Activated CD4-positive, CD25-positive, alpha-beta regulatory T cell treated with anti-CD3 and anti-CD28 coated beads, Interleukin-2, amount 50 U/mL, for 72 hours (primary cell): ENCODE measurements at places on chromosomes 7 and 10.

DNA sequence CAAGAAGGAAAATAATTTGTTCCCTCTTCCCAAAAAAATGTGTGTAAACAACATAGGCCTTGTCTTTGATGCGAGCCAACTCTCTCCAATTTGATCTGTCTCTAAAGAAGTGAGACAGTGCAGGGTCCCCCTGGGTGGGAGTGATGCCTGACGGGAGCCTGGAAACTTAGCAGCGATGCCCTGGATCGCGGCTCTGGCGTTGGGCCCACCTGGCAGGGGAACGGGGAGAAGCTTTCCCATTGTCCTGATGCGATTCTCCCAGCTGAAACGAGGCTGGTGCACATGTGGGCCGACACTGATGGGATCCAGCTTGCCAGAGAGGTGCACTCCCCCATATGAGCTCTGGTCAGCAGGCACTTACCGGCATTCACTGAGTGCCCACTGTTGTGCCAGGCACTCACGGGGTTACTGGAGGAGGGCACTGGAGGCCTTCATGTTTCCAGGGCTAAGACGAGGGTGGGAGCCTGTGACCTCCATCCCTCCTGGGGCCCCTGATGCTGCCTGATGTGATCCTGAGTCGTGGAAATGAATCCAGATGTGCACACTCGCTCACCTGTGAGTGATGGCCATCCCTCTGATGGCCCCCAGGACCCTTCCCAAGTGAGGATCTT lies 132.8 kb downstream of the PTPN20 start:
- no peak for DNase-seq

DNA sequence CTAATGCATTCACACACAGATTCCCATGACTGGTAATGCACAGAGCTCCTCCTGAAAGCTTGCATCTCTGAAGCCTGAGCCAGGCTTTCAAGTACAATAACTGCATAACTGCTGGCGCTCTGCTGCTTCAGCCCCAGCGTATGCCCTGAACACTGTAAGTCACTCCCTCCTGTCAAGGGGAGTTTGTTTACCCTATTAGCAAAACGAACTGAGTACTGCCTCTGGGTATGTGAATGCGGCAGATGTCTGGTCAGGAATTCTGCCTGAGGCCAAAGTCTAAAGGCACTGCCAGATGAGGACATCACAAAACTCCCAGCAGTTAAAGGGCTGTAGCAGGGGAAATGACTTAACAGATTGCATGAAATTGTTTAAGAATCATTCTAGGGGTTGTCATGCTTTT lies 97.7 kb downstream of the NRCAM start:
- DNase-seq, result no peak

DNA sequence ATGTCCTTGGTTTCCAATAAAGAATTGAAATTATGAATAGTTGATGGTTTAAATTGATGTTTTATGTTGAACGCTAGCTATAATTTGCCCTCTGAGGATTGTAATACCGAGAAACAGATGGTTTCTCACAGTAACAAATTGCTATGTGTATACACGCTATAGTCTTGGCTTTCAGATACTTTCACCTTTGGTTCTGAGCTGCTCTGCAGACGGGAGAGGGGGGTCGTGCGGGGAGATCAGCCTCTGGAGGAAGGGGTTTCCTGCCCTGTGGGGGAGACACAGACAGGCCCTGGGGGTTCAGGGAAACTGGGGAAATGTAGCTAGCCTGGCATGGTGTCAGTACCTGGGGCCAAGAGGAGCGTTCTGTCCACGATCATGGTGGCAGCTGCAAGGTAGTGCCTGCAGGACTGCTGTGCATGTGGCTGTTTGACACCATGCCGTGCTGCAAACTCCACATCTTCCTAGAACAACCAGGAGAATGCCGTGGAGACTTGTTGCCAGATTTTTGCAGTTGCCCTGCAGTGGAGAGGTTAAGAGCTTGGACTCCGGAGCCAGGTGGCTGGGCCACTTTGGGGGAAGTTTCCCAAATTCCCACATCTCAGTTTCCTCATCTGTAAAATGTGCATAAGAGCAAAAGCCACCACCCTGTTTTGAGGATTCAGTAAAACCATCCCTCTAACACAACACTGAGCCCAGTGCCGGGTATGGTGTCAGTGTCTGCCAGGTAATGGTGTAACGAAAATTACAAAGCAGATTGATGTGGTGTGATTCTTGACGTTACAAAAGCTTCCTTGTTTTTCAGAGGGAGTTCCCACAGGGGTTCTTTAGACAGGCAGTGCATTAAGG lies 167.9 kb downstream of the CUX1 start:
- no peak for DNase-seq

DNA sequence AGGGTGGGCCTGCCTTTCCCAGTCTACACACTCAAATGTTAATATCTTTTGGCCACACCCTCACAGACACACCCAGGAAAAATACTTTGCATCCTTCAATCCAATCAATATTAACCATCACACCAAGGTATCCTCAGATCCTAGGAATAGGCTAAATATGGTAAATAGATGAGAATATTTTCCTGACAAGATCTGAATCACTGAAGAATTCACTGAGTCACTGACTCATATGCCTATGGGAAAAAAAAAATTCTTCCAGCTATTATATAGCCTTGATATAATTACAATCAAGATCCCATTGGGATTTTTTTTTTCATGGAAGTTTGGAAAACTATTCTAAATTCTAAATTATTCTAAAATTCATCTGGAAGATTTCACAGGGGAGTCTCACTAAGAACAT lies 65.8 kb downstream of the INHBA start:
- DNase-seq, result no peak

DNA sequence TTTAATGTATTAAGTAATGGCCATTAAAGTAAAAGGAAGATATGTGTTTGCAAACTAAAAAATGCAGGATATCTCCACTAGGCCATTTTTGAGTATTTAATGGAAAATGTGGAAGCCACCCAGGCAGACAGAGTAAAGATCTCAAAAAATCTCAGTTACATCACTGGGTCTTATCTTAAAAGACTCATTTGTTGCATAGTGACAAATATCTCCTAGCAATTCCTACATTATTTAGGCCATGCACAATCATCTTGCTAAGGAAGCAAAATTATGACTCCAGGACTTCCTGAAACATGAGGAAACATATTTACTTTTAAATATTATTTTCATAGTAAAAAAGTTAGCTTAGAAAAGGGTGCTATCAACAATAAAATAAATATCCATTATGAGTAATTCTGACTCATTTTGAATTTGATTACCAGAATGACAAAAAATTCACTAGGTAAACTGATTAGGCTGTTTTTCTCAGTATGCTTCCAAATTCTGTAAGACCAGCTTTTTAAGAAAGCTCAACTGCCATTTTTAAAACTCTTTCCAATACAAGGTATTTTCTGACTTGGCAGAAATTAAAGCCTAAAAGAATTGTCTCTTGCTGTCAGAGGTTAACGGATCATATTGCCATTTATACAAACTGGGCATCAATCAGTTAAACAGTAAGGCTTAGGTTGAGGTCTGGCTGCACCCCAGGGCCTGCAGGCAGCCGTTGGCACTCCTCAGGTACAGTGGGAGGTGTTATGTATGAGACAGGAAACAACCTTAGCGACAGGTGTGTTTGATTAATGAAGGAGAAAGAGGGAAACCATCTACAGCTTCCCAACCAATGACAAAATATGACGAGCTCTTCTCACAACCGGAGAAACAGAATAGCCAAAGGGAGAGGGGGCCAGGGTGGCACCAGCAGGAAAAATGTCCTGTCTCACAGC lies 31.8 kb downstream of the PCLO start:
- no peak for DNase-seq

- DNase-seq, result no peak
These were observed 30.5 kb downstream of the IPMK start for GRCh38 chr10:58237014-58237834.

- DNase-seq, result no peak
These were observed 1055.1 kb downstream of the NXPH1 start for GRCh38 chr7:9488555-9488954.

GRCh38 chr10:87503886-87504285 lies 807 bp upstream of the MINPP1 start:
- DNase-seq, result no peak

DNA sequence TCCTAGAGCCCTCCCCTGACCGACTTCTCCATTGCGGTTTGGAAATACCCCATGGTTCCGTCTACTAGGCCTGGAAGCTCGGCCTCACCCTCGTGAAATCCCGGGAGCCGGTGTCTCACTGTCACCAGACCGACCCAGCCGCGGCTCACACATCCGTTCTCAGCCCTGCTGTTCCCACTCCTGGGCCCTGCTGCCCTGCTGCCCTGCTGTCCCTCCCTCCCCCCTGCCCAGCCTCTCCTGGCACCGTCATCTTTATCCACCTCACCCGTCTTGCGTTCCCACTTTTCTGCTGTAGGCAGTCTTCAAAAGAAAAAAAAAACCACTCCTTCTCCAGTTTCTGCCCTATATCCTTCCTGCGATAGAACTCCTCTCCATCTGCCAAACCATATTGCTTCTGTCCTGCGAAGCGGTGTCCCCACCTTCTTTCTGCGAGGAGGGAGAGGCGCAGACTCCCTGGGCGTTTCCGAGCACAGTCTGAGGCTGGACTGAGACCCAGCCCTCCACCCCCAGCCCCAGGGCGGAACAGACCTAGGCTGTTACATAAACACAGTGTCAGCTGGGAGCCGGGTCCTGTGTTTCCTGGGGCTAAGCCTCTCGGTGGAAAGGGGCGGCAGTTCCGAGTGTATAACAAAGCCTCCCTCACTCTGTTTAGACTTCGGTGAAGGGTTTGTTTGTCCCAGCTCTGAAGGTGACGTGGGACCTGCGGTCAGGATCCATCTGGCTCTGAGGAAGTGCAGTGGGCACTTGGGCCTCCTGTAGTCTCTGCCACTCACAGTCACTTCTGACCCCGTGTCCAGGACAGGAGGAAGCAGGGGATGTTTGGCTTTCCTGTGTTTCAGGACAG lies 2.8 kb downstream of the AGAP3 start:
- no peak for DNase-seq

GRCh38 chr7:149727053-149727898 lies 46.1 kb downstream of the ZNF467 start:
- no peak for DNase-seq
